ENCODE measurements at places on chromosomes 2 and 18.

DNA sequence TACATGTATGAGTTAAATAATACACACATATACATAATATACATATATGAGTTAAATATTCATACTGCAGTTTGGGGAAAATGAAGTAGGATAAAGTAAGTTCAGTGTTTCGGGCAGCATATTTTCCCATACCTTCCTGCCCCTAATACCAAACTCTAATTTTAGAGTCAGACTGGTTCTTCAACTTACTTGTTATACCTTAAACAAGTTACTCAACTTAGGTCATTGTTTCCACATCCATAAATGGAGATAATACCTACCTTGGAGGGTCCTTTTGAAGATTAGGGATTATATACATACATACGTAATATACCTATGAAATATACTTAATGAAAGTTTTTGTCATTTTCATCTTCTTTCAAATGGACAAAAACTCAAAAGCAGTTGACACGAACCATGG lies 8.4 kb downstream of the MEMO1 start:
- DNase-seq: no peak

- no peak for DNase-seq
These were observed 2.9 kb upstream of the MEIS1 start for GRCh38 chr2:66431846-66432587.

DNA sequence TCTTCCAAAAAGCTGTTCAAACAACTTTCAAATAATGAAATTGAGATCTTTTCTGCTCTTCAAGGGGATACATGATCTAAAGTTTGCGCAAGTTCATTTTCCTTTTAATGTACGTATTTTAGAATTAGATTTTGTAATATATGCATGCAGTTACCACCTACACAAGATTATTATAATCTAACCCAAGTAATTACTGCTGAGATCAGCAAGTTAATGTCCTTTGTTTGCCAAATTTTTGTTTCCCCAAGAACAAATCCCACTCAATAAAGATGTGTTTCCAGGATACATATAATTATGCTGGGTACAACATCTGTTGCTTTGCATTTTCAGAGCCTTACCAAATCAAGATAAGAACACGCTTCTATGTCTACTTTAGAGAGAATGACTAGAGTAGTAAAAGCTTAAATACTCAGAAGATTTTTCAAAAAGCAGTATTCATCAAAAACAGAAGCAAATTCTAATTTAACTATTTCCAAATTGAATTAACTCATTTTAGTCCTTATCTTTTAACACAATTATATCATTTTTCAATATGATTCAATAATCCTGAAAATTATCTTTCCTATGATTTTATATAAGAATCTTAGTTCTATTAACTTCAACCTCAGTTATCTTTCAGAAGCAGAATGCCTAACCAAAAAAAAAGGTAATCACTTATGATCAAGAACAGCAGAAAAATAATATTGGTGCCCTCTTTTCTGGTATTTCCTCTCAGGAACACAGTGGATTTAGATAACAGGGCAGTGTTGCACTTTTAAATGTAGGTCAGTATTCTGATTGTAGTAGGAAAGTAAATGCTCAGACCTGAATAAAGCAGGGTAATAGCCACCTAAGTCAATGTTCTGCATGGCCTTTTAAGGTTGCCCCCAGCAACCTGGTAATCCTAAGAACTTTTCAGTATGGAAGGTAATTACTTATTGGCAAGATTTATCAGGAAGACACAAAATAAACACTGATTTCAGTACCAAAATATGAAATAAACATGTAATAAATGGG lies 28.0 kb downstream of the CERKL start:
- no peak for DNase-seq

GRCh38 chr2:59665021-59665420 lies 888.4 kb downstream of the BCL11A start:
- DNase-seq: no peak

DNA sequence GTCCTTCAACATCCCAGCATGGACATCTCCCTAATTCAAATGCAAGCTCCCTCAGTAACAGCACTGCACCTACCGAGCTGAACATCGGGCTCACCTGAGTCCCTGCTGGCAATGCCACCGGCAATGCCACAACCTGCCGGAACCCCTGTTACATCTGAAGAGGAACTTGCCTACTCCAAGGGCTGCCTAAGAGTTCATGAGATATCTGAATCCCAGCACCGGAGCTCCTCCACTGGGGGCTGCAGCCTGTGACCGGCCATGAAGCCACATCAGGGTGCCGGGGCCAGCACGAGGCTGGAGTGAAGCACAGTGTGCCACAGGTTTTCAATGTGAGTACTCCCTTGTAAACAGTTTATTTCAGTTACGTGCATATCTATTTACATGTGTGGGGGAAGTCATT lies 152.9 kb downstream of the EIPR1 start:
- no peak for DNase-seq

DNA sequence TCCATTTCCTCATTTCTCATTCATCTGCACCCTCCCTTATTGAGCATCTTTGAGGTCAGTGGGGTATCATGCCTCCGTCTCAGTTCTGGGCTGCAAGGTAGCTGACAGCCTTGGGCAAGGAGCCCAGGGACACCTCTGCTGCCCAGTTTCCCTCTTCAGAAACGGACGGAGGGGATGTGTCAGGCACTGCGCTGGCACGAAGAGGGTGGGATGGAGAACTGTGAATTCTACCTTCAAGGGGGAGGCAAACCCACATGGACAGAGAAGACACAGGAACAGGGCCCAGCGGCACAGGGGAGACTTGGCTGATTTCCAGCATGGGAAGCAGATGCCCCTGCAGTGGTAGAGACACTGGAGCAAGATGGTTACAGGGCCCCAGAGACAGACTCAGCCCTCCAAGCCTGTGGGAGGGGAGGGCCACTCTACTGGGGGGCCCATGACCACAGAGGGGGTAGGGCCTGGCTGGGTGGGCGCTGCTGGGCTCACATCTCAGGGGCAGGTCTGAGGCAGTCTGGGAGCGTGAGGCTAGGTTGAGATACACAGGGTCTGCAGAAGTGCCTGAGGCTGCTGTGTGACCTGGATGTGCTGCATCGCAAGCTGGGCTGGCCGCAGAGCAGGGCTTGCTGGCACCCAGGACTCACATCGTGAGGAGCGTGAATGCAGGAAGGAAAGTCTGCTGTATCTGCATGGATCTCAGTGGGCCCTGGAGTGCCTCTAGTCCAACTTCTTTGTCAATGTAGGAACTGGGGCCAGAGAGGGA lies 92.3 kb downstream of the HS1BP3 start:
- DNase-seq: no peak

DNA sequence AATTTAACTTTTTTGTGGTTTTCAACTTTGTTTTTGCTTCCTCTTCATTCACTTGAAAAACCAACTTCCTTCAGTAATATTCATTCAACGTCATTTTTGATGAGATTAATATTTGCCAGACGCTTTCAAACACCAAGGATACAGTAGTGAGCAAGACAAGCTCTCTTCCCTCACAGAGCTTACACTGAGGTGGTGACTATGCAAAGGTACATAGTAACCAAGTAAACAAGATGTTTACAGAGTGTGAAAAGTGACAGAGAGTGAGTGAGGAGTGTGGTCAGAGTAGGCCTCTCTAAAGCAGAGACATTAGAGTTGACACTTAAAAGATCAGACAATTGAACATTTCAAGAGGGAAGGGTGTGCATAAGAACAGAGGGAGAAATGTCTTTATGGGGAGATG lies 155.5 kb downstream of the TMEM247 start:
- DNase-seq: no peak

GRCh38 chr2:158817588-158817987 lies 22.5 kb downstream of the DAPL1 start:
- DNase-seq: no peak

DNA sequence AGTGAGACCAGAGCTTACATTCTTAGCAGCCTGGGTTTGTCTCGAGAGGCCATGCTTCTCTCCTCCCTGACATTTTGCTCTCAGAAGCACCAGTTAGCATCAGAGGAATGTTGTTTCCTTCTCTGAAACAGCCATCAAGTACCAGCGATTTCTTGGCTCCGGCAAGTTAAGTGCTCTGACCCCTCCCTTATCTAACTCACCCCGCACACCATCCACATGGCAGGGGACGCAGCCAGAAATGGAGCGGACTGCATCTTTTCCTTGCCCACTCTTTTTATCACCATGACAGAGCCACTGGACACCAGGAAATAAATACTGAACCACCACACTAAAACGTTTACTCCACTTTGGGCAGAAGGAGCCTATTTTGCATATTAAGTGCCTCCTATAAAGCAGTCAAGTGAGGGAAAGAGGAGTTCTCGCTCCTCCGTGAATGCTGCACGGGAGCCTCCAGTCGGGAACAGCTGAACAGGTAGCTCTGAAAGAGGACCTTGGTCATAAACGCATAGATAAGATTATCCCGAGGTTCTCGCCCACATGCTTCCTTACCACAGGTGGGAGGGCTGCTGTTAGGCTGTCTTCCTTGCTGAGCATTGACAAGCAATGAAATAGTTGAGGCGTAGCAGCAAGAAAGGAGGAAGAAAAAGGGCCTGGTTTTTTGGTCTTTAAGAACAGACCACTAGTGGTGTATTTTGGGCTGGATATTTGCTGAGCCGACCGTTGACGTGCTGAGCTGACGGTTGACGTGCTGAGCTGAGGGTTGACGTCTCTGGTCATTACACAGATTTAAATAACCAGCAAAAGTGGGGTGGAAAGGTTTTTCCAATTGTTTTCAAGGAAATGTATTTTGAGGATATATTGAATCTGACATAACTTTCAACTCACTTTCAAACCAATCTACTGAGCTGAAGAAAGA lies 71.4 kb upstream of the ITGB6 start:
- DNase-seq: no peak

DNA sequence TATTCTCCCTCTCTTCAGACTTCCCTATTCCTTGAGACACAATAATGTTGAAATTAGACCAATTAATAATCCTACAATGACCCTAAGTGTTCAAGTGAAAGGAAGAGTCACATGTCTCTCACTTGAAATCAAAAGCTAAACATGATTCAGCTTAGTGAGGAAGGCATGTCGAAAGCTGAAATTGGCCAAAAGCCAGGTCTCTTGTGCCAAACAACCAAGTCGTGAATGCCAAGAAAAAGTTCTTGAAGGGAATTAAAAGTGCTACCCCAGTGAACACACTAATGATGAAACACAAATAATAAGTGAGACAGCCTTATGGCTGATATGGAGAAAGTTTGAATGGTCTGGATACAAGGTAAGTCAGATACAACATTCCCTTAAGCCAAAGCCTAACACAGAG lies 115.4 kb downstream of the PXDN start:
- no peak for DNase-seq

- DNase-seq: no peak
These were observed 75.9 kb upstream of the TMEM18 start for GRCh38 chr2:753123-753522.

- no peak for DNase-seq
These were observed 33.3 kb downstream of the LONRF2 start for GRCh38 chr2:100289020-100289419.

- DNase-seq: no peak
These were observed 84.4 kb downstream of the THNSL2 start for GRCh38 chr2:88254437-88255091.

GRCh38 chr2:177340158-177340557 lies 52.4 kb upstream of the AGPS start:
- no peak for DNase-seq

GRCh38 chr2:119475225-119475856 lies 43.7 kb downstream of the TMEM37 start:
- no peak for DNase-seq

- no peak for DNase-seq
These were observed 72.0 kb downstream of the AGPS start for GRCh38 chr2:177464549-177464948.

DNA sequence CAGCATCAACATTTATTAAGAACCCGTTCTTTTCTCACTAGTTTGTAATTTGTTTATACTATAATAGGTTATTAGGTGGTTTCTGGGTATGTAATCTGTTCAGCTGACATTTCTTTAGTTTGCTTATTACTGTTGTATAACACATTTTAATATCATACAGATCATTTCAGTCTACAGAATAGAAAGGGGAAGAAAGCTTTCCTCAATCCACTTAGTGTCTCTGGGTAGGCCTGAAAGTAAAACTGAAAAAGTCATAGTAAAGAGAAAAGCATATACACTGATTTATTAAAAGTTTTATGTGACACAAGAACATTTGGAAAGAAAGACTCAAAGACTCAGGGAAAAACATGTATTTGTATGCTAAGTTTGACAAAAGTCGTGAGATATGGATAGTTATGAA lies 16.8 kb upstream of the KCNJ3 start:
- DNase-seq: no peak

GRCh38 chr2:69735686-69736085 lies 6.2 kb upstream of the ANXA4 start:
- no peak for DNase-seq

- no peak for DNase-seq
These were observed 32.0 kb downstream of the LGALSL start for GRCh38 chr2:64485961-64486360.

GRCh38 chr2:146363731-146364130 lies 1481.1 kb upstream of the ACVR2A start:
- DNase-seq: no peak

DNA sequence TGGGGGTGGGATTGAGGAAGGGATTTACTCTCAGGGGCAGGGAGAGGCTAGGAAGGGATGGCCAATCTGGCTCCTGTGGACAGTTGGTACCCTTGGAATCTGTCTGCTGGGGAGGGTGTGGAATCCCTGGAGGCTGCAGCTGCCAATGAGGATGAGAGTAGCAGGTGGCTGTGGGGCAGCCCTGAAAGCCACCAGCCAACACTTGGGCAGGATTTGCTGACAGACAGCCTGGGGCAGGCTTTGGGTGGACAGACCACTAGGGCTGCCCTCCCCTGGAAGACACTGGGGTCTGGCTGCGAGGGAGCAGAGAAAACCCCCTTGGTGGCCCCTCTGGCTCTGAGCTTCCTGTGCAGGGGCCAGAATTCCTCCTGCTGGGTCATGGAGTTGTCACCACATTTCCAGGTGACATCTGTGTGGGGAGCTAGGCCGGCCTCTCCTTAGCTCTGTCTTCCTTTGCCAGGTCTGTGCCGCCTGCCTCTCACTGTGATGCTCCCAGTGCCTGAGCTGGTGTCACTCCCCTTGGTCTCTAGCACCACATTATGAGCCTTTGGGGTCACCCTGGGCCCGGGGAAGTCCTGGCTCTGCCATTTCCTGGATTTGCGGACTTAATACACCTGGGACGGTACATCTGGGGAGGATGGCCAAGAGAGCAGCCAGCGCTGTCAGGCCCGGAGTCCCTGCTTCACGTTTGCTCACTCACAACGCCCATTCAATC lies 13.4 kb upstream of the ARHGEF4 start:
- no peak for DNase-seq

DNA sequence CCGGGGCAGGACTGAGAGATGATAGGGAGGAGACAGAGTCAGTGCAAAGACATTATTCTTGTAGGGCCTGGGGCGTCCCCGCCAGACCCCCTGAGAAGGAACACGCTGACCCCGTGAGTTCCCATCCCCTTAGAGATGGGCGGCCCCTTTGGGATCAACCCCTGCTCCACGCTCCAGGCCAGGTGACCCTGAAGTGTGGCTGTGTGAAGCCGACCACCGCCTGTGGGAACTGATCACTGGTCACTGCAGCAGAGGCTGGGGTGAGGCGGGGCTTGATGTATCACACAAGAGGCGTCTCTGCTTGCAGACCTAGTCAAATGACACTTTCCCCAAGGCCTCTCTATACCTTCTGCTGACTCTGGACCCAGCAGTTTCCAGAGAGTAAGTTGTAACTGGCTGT lies 157.4 kb upstream of the TWIST2 start:
- no peak for DNase-seq
